Fibroblast of villous mesenchyme (primary cell): ENCODE measurements at places on chromosomes 3 and 15. TPM values are rescaled to one million over a fixed set of nuclear protein-coding genes. Genes with fewer than 3 reads are reported as not detected.

The ABHD10 gene
- total RNA-seq: 20.3 and 38.0 TPM in 2 replicates

The LMAN1L gene
- total RNA-seq: not detected in 2 replicates

The RASL12 gene
- under 0.01 and 2.9 TPM in 2 replicates for total RNA-seq

The EIF4E3 gene
- total RNA-seq: 0.43 and 0.64 TPM in 2 replicates

The LRRC15 gene
- 0.43 and 3.9 TPM in 2 replicates for total RNA-seq

The NPAP1 gene
- not detected in 2 replicates for total RNA-seq

The MESP2 gene
- 0.32 and 0.43 TPM in 2 replicates for total RNA-seq

The GP9 gene
- total RNA-seq: not detected in 2 replicates

DNA sequence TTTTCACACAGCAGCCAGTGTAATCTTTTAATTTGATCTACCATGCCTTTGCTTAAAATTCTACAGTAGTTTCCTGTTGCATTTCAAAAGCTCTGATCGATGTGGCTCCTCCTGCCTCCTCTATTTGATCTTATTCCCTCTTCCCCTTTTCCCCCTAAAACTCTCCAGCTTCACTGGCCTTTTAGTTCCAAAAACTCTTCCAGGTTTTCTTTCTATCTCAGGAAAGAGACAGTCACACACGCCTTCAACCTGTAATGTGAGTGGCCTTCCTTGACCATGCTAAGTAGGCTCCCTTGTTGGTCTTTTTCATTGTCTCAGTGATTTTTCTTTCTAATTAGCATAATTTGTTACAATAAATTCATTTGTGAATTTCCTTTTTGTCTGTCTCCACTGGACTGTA lies 985 bp downstream of the TEX9 start:
- no peak for DNase-seq

DNA sequence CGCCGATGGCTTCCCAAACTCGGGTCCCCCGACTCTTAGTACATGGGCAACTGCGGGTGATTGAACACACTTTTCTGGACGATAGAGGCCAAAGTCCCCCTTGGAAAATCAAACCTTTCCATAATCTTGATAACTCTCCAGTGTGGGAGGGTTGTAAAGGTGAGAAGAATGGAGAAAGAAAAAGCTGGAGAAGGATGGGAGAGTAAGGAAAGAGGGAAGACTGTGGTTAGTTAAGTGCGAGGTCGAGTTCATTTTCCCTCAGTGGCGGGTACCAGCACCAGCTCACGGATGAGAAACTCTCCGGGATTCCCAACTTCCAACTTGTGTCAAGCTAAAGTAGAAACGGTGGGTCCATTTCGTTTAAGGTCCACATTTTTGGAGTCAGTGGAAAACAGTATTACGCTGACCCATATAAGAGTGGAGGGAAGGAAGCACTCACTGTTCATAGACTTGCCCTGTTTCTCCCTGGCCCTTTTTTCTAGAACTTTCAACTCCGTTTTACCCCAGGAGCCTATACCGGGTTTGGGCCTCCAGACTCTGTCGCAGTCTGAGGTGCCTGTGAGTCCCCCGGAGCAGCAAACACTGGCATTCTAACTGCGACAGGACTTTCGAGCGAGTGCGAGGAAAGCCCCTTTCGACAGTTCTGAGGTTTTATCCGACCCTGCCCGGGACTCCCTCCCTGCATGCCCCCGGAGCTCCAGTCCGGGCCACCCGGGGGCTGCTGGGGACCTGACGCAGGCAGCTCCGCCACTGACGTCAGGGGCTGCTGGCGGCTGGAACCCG lies 14.8 kb downstream of the ZIC1 start:
- no peak for DNase-seq

DNA sequence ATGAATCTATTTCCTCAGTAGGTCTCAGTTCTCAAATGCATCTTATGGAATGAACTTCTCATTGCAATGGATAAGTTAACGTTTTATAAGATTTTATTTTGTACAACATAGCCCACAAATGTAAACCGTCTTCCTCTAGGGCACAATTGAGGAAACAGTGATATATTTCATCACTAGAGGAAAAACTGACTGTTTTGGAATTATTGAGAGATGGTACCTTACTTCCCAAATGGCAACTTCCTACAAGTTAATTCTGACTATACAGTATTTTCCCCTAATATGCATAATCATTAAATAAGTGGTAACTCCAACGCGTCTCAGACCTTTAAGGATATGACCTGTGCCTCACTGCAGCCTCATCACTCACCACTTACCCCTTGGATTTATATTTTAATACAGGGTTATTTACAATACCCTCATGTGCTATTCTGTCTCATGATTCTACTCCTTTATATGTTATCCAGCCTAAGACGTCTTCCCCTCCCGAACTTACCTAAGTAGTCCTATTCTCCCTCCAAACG lies 13.3 kb downstream of the GABPB1 start:
- no peak for DNase-seq

DNA sequence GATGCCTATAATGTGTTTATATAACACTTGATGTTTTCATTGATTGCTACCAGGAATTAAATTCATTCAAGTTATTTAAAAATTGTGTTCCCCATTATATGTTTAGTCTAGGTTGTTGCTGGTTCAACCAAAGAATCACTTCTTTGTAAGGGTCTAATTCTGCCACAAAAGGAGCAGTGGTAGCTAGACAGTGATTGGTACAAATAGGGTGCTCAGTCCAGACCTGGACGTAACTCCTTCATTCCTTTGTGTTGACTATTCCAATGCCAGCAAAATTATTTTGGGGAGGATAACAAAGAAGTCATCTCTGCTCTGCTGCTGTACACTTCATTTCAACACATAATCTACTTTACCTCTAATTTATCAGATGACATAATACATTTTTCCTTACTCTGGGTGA lies 1.2 kb downstream of the CHMP2B start:
- DNase-seq: no peak

GRCh38 chr3:40845447-40845846 lies 320.7 kb downstream of the ZNF621 start:
- DNase-seq: no peak

DNA sequence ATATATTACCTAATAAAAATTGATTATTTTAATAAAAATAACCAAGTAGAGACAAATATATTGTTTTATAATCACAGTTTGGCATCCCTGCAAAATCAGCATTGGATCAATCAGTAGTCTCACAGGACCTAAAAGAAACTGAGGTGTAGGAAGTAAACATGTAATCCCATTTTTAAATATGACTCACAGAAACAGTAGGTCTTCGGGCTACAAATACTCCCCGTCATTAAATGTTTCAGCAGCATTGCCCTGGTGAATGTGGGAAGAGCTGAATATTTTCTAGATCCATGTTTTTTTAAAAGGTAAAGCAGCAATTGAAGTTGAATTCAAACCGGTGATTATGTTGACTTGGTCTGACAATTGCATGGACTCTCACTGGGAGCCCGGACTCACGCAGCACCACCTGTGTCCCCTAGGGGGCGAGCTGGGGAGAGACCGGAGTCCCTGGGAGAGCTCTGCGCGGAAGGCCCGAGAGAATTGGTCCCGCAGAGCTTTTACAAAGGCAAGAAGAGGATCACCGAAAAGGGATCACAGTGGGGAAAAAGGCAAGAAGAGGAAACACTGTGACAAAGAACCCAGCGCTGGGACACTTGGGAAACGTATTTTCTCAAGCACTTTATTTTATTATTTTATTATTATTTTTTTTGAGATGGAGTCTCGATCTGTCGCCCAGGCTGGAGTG lies 17.2 kb upstream of the USP3 start:
- DNase-seq: peak; percentile 80

DNA sequence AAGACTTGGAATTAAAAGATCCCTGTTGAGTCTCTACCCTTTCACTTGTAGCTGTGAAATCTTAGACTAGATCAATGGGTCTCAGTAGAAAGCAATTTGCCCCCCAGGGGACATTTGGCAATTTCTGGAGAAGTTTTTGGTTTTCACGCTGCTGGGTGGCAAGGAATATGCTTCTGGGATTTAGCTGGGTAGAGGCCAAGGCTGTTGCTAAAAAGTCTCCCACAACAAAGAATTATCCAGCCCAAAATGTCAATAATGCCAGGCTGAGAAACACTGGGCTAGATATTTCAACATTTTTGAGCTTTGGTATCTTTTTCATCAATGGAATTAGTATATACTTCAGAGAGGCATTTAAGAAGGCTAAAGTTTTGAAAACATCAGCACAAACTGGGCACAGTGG lies 8.7 kb downstream of the CAPN7 start:
- no peak for DNase-seq

DNA sequence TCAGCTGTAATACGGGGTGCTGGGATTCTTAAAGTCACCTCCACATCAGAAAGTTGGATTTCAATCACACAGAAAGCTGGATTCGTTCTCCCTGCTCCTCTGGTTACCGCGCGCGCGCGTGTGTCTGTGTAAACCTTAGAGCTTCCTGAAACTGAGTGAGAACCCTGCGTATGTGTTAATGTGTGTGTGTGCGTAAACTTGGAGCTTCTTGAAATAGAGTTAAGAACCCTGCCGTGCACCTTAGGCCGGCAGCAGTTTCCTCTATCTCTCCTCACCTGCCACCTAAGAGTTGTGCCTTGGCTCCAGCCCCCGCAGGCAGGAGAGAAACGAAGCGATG lies 531 bp downstream of the LZTFL1 start:
- DNase-seq: peak; percentile 26

- no peak for DNase-seq
Measured at GRCh38 chr3:71127844-71128243, 455.7 kb downstream of the FOXP1 start.

DNA sequence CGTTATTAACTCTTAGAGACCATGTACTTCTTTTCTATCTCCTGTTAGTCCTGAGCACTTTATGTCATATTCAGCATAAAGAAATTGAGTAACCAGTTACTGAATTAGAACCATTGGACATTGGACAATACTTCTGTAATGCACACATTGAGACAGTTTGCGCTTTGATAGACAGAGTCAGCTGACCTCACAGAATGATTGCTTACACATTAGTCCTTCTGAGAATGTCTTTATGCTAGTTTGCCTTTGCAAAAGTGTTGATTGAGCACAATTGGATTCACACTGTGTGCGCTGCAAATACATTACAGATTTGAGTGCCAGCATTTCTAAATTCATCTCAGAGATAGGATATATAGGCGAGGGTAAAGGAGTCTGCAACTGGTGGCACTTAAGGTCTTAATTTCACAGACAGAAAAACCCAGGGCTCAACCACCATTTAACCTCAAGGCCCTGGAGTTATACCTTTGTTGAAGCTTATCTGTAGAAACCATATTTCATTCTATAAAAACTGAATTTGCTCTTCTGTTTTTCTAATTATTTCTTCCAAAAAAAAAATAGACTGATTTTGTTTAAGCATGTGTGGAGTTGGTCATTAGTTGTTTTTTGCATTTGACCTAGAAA lies 3.8 kb downstream of the SERPINI1 start:
- no peak for DNase-seq

DNA sequence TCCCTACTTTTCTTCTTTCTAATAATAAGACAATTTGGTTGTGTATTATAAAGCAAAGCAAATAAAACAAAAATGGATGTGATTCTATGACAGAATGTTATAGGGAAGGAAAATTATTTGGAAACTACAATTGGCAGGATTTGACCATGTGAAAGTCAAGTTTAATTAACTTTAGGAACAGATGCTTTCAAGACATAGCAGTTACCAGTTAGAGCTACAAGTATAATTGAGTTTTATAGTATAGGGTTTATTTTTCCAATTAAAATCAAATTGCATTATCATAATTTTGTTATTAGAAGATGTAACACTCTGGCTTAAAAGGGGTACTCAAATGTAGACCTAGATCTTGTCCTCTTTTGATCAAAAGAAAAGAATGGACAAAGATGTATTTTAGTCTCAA lies 110.9 kb downstream of the ROBO2 start:
- DNase-seq: no peak

DNA sequence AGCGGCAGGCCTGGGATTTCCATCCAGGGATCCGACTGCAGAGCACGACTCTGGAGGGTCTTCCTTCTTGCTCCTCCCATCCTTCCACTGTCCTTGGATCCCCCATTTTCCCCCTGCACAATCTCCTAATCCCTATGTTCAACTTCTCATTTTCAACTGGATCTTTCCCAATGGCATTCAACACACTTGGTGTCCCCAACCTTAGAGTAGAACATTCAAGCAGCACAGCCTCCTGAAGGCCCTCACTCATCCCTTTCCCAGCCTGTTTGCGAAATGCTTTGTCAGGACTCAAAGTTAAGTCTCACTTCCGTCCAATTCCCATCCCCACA lies 32.3 kb downstream of the RPN1 start:
- DNase-seq: peak; percentile 10

DNA sequence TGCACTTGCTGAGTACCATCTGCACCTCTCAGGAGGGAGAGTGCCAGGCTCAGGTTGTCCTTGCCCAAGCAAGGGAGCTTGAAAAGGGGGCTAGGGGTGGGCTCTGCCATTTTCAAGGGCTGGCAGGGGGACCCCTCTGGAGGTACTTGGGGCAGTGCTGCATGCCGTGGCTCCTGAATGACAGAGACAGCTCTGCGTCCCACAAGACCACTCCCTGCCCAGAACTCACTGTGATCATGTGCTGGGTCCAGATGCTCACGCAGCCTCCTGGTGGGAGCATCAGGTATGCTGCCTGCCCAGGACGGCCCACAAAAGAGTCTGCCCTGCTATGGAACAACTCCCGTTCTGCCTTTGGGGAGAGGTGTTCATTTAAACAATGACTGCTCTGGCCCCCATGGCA lies 165.2 kb downstream of the GOLGA6L4 start:
- no peak for DNase-seq

DNA sequence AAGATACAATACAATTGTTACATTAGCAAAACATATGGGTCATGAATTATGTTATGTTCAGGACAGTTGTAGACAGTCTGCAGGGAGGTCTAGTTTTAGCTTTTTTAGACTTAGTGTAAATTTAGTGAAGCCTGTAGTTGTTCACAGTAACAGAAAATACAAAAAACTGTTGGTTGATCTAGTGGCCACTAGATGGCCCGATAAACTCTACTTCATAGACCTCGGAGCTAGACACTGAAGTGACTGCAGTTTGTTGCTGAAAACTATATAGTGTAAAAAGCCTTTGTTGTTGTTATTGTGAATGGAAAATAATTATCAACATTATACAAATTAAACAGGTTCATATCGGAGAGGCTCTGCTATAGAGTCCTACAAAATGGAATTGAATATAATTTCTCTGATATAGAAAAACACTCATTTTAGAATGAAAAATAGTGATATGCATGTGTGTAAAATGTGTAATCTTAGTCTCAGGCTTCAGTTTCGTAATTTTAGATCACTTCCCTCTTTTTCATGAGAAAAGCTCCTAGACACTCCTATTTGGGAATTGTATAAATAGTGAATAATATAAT lies 18.3 kb downstream of the MAGEL2 start:
- DNase-seq: no peak

DNA sequence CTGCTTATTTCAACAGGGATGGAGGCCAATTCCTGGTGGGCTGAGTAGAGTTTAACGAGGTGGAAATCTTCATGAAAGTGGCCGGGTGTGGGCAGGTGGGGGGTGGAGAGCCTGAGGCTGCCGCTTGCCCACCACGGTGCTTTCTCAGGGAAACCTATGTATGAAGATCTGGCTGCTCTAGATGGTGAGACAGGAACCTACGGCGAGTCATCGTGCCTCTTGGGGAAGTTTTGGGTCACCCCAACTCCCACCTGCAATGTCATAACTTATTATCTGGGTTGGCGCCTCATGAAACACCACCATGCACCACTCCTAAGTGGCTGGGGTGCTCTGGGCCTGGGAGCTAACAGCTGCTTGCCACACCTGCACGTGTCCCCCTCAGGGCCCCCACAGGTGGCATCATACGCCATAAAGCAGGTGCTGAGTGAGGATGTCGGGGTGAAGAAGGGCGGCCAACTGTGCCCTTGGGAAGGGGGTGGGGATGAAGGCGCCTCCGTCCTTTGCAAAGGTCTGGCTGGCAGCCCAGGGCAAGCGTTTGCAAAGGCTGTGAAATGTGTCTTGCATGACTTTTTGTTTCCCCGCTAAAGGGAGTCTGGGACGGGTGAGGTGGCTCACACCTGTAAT lies 27.9 kb upstream of the SNRPA1 start:
- no peak for DNase-seq
